Left renal pelvis (tissue), 4 donors: ENCODE measurements at places on chromosomes 1 and 21. TPM values are rescaled to one million over a fixed set of nuclear protein-coding genes. Genes with fewer than 3 reads are reported as not detected.

Gene FLG2
- polyA plus RNA-seq = 0.20 TPM

GRCh38 chr1:75412616-75413015 lies 198.3 kb downstream of the SLC44A5 start:
- no peak for DNase-seq

DNA sequence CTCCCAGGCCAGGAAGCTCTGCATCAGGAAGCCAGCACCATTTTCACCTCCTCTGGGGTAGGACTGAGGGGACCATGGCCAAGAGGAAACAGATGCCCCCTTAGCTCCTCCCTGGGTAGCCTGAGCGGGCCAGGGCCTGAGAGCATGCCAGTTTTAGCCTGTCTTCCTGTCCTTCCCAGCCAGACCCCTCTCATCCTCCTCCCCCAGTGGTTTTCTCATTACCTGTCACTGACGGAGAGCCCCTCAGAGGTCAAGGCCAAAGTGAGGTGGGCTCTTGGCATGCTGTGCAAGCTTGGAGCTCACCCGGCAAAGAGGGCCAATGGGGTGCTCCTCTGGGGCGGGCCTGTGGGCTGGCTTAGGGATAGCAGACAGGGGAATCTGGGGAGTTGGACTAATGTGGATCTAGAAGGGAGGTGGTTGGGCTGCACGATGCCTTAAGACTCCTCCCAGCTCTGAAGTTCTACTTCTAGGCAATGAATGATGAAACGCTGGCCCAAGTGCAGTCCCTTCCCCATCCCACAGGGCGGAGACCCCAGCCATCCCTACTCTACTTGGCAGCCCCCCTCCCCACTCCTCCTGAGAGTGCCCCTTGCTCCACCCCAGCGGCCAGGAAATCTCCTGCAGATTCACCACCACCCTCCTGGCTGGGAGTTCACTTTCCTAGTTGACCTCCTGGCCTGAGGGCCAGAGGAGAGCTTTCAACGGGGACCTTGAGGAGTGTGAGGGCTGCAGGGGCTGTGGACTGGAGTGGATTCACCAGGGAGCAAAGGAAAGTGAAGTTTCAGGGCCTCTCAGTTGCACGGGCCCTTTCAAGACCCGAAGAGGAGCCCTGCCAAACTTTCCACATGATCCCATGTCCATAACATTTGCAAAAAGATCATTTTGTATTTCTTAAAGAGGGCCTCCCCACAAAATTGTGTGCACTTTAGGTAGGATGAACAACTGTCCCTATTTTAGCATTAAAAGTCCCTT lies 9.4 kb upstream of the LMNA start:
- no peak for DNase-seq

- no peak for DNase-seq
Observed at GRCh38 chr1:6180707-6181311, 688 bp upstream of the CHD5 start.

GRCh38 chr1:75625795-75626194 lies 14.9 kb upstream of the SLC44A5 start:
- no peak for DNase-seq

Gene BGLAP
- 2.2 TPM for polyA plus RNA-seq

DNA sequence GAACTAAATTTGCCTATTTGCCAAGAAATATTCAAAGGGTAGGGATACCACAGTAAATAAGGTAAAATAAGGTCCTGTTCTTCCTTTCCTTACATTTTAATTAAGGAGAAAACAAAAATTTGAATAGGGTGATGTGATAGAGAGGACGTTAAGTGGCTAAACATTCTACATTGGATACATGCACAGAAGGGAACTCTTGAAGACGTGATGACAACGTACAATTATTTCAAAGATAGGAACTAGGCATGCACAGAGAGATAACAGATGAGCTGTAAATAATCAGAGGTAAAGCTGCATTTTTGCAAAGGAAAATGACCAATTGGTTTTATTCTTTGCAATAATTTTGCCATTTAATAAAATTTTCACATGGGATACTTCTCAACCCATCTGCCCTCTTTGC lies 69.7 kb downstream of the TRIM33 start:
- no peak for DNase-seq

Gene LRRN2
- polyA plus RNA-seq = 13.4 TPM

Gene REN
- polyA plus RNA-seq = 71.6 TPM

GRCh38 chr1:204677864-204678263 lies 7.7 kb downstream of the LRRN2 start:
- no peak for DNase-seq

DNA sequence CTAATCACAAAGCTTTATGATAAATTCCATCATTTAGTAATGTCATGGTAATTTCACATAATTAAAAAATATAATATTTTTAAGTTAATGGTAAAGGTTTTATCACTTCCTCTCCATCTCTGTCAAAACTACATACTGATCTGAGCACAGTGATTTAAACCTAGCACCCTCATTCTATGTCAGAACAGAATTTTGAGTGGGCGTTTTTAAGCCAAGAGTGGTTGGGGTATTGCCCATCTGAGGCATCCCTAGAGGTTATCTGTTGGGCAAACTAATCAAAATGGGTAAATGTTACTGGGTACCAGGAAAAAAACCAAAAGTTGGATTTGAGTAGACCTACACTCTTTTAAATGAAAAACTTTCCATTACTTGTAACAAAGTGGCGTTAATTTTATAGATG lies 100.7 kb upstream of the GFI1 start:
- no peak for DNase-seq

Gene LORICRIN
- polyA plus RNA-seq = not detected

- no peak for DNase-seq
Observed at GRCh38 chr1:212256369-212256768, 28.8 kb upstream of the PPP2R5A start.

GRCh38 chr1:178492341-178492740 lies 4.4 kb downstream of the CLEC20A start:
- no peak for DNase-seq

Gene DONSON
- 45.1 TPM for polyA plus RNA-seq

- DNase-seq = no peak
Observed at GRCh38 chr1:53502641-53503432, 43.6 kb downstream of the DMRTB1 start.

- DNase-seq = no peak
Observed at GRCh38 chr1:91803847-91804545, 82.0 kb downstream of the TGFBR3 start.

GRCh38 chr1:53343831-53344668 lies 16.2 kb upstream of the LRP8 start:
- no peak for DNase-seq

Gene FNDC5
- polyA plus RNA-seq = 57.1 TPM

GRCh38 chr1:69702085-69702484 lies 134.4 kb downstream of the LRRC7 start:
- no peak for DNase-seq

GRCh38 chr1:117087686-117088085 lies 27.6 kb downstream of the TTF2 start:
- DNase-seq = no peak

Gene TXNIP
- 481 TPM for polyA plus RNA-seq

DNA sequence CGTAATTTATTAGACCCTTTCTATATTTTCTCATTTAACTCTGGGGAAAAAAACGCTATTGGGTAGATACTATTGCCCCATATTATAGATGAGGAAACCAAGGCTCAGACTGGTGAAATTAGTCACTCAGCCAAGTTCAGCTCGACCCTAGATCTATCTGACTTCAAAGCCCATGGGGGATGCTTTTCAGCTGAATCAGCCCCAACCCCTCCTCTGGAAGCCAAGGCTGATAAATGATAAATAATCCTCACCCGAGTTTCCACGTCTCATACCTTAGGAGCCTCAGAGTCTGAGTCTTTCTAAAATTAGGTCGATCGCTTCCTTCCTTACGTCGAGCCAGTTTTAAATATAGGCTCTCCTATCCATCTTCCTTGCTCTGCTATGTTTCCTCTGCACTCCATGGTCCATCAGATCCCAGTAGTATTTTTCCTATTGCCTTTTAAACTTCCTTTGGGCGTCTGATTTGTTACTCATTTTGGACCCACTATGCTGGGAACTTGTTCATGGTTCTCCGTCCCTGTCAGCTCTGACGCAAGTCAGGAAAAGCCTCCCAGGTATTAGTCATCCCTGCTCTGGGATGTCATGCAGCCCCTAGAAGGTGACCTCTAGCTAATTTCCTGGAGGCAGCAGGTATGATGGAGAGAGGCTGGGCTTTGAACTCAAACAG lies 122.8 kb downstream of the PLPP3 start:
- no peak for DNase-seq

DNA sequence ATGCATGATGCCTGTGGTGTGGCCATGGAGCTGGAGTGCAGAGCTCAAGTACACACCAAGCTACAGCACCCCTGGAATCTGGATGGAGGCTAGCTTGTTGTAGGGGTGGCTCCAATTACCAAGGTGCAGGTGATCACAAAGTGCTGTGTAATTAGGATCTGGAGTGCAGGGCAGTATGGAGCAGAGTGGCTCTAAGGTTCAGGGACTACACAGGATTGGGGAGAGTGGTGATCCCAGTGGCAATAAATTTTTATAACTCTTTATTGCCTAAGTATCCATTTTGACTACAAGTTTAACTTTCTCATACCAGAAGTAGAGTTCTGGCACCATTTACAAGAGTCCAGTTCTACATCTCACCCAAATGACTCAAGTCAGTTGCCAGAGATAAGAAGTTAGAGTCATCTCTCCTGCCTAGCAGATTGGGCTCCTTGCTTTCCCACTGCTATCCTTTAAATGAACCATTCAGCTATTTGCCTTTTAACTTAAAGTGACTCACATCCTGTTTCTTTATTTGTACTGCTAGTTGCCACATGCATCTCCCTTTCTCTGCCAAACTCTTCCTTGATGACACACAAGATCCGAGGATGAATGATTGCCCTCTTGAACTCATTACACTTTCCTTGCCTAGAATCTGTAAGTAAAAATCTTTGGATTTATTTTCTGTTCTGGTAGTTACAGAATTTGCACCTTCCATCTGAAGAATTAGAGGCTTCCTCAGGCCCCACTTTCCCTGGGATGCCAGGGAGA lies 427.2 kb downstream of the KCNT2 start:
- no peak for DNase-seq

Gene RBP7
- 17.0 TPM for polyA plus RNA-seq

GRCh38 chr1:90782046-90782445 lies 64.9 kb upstream of the BARHL2 start:
- DNase-seq = no peak
